NCI-H1105 (cell line): ENCODE measurements at places on chromosomes 11 and 22.

GRCh38 chr11:69352715-69353319, 58.9 kb downstream of the MYEOV start:
- peak; percentile 26 for DNase-seq

- no peak for DNase-seq
Measured at GRCh38 chr22:20107471-20107901, 8.4 kb upstream of the RANBP1 start.

GRCh38 chr11:44213148-44213547, 96.8 kb downstream of the ALX4 start:
- no peak for DNase-seq

- DNase-seq: no peak
Measured at GRCh38 chr11:7281809-7282208, 30.1 kb downstream of the SYT9 start.

- DNase-seq: no peak
Measured at GRCh38 chr22:43152357-43153071, 1.2 kb downstream of the TSPO start.

- DNase-seq: no peak
Measured at GRCh38 chr11:58575377-58576020, at the start of gene LPXN. Gene LPXN (minus strand): TSS chr11:58575856. CDS start chr11:58575772, 84 bp downstream.

DNA sequence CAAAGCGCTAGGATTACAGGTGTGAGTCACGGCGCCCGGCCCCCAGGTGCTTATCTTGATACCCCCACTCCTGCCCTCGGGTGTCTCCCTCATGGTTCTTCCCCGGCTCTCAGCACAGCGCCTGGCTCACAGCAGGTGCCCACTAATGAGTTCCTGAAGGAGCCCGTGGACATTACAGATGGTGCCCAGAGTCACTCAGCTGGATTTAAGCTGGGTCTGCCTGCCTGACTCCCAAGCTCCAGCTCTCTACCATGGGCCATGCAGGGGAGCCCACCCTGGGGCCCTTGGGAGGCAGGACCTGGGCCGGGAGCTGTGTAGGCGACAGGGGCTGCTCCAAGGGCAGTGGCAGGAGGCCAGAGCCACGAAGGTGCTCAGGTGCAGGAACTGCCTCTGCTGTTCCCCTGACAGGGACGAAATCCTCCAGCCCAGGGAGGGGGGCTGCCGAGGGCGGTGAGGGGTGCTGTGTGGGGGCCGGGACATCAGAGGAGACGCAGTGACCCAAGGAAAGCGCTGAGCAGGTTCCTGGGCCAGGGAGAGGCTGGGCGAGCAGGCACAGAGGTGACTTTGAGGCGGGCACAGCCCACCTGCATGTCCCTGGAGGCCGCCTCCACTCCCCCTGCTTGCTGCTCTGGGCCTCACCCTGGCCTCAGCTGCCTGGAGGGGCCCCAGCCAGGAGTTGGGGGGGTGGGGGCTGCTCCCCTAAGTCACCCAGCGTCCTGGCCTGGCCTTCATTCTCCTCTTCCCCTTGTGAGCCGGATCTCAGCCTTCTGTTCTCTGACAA, 14.6 kb upstream of the FLRT1 start:
- DNase-seq: no peak

GRCh38 chr11:66546966-66547661, 411 bp downstream of the ACTN3 start:
- no peak for DNase-seq

DNA sequence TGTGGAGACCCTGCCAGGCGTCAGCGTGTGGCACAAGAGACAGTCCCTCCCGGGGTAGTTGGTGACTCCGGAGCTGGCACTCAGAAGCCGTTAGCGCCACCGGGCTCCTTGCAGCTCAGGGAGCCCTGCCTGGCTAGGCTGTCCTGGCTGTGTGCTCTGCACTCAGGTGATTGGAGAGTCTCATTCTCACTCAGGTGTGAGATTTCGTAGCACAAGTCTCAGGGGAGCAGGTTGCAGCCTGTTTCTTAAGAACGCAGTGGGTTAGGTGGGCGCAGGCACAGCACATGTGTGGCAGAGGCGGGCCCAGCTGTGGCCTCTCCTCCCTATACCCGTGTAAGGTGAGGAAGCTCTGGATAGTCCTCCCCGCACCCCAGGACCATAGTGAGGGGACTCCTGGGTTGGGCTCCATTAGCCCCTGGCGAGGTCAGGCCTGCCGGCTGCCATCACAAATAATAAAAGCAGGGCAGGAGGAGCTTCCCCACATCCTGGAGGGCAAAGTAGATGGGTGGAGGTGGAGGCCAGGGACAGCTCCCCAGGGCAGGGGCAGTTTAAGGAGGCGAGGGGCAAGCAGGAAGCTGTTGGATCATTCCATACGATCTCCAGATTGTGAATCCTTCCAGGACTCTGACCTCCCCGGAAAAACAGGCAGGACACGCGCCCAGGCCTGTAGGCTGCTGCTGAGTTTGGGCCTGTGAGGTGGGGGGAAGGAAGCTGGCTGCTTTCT, 39.4 kb downstream of the SBF1 start:
- no peak for DNase-seq

DNA sequence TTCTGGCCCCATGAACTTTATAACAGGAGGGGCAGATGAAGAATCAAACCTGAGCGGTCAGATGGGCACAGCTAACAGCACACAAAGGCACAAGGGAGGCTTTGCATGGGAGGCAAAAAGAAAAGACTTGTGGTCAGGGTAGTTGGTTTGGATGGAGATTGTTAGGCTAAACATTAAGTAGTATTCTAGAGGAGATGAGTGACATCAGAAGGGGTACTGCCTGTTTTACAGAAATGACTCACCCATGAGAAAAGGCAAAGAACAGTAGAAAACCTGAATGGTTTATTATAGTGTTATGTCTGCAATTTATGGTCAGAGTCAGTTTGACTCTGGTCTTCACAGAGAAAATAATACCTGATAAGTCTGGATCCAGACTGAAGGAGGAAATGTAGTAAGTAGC, 129.8 kb upstream of the KIRREL3 start:
- no peak for DNase-seq

- DNase-seq: no peak
Measured at GRCh38 chr11:78606667-78607066, 32.0 kb upstream of the NARS2 start.

DNA sequence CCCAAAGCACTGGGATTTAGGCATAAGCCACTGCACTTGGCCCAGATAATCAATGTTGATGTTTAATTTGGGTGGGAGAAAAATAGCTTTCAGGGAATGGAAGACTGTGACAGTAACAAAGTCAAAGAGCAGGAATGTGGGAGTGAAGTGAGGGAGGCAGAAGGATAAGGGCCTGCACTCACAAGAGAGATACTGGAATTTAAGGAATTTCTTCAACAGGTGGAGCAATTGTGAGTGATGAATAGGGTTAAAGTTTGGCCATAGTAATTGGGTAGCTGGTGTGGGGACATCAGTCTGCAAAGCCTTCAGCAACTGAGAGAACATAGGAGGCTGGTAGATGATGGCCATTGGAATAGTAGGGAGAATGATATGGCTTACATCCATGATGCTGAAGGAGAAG, 8.6 kb upstream of the APBB1 start:
- no peak for DNase-seq

GRCh38 chr11:69957849-69958248, 120.3 kb upstream of the ANO1 start:
- no peak for DNase-seq

- DNase-seq: peak; percentile 80
Measured at GRCh38 chr11:34789196-34789834, 126.9 kb downstream of the APIP start.

- DNase-seq: no peak
Measured at GRCh38 chr11:10893714-10894151, 35.9 kb upstream of the ZBED5 start.

- DNase-seq: no peak
Measured at GRCh38 chr22:47695176-47695575, 932.7 kb downstream of the TBC1D22A start.

DNA sequence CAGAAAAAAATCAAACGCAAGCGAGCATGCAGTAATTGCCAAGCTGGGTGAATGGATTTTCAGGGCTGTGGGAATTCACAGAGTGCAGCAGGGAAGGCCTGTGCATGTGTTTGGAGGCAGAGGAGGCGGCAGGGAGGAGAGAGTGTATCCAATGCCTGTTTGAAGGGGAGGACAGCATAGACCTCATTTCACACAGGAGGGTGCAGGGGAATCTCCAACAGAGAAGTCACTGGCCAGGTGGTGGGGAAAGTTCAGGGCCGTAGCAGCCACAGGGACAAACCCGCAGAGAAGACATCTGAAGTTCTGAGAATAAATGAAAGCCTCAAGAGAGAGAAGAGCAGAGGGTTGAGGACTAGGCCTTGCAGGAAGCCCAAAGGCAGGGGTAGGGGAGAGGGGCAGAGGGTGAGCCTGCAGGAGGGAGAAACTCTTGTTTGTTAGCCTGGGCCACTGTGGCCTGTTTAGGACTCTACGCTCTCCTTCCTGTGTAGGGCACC, 19.2 kb upstream of the KDM2A start:
- no peak for DNase-seq

DNA sequence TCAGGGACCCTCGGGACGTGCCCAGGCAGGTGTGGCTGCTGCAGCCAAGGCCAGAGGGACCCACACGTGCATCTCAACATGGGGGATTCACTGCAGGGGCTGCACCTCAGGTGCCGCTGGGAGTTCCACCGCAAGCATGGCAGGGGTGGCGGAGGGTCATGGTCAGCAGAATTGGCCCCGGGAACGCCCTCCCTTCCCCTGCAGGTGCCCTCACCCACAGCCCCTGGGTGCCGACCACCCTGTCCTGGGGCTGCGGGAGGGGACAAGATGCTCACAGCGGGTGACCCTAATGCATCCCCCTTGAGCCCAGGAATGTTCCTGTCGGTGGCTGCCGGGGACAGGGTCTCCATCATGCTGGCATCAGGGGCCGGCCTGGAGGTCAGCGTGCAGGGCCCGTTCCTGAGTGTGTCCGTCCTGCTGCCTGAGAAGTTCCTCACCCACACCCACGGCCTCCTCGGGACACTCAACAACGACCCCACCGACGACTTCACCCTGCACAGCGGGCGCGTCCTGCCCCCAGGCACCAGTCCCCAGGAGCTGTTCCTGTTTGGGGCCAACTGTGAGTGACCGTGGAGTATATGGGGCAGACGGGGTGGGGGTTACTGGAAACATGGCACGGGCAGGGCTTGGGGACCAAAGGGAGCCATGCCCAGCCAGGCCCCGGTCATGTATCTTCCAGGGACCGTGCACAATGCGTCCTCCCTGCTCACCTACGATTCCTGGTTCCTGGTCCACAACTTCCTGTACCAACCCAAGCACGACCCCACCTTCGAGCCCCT, 5.8 kb downstream of the SUSD2 start:
- DNase-seq: no peak

DNA sequence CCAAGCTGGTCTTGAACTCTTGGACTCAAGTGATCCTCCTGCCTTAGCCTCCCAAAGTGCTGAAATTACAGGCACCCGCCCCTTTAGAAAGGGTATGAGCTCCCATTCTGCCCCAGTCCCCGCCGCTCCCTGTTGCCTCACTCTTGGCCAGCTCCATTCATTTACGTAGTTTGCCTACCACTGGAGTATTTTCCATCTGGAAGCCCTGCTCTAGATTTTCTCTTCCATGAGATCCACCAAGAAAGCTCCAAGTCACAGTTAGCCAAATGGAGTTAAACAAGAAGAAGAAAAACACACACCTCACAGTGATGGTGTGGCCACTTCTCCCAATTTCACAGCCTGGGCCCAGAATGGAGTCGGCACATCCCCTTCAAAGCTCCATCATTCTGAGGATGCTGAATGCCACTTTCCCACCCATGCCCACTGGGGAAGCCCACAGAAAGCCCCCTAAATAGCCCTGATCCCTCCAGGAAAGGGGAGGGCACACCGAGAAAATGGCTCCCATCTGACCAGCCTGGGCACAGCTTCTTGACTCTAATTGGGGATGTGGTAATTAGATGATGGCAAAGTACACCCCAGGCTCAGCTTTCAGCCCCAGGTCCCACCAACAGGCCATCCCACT, 381.2 kb downstream of the MN1 start:
- no peak for DNase-seq

DNA sequence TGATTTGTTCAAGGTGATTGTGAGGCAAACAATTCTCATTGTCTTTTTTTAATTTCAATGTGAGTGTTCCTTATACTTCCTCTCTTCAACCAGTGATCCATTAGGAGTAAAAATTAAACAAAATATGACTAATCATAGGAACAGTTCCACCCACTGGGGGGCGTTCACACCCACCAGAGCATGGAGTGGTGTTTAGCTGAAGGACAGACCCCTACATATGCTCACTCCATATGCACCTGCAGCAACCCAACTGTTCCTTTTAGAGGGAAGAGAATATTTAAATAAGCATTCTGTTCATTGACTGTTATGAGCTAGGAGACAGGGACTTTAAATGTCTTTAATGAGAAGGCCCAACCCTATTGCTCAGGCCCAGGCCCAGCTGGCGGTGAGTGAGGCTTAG, 78.7 kb upstream of the DRD2 start:
- peak; percentile 9 for DNase-seq

- DNase-seq: no peak
Measured at GRCh38 chr11:119618208-119618909, 110.6 kb downstream of the NECTIN1 start.

GRCh38 chr11:45772986-45773785, 31.8 kb upstream of the SLC35C1 start:
- no peak for DNase-seq

DNA sequence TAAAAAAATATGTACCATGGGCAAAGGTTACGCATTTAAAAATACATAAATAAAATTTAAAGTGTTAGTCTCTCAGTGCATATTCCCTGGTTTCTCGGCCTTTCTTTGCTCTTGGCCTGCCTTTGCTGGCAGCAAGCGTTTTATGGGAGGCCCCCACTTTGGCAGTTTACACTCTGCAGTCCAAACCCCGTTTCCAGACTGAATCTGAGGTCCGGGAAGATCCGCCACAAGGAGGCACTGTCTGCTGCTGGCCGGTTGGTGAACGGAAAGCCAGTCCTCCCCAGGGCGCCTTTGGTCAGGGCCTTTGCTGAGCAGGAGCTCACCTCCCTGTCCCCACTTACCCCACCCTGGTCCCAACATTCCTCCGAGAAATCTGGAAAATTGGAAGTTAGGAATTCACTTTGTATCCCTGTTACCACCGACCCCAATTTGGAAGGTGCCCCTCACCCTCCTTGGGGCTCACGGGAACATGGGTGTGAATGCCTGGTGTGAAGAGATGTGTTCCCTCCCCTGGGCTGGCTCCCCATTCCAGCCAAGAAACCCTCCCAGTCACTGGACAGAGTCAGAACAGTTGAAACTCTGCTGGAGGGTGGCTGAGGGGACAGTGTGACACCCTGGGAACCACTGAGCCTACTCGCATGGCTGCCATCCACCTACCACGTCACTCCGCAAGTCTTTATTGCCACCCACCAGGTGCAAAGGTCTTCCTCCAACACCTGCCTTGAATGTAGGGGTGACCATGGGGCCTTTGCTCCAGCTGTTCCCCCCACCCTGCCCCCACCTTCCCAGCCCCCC, 9.4 kb upstream of the SF1 start:
- no peak for DNase-seq

DNA sequence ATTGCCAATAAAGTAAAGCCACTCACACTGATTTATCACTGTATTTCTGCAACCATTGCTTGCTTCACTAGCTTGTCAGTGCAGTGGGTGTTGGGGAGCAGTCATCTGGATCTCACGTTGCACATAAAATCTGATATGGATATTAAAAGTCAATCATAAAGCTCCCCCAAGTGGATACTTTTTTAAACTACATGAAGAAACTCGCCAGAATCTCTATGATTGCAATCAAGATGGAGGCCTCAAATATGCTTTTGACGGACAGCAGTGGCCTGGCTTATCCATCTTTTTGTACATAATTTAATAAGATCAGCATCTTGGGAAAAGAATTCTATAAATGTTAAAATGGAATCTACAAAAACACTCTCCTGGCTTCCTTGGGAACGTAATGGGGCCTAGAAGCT, 137.7 kb downstream of the WT1 start:
- DNase-seq: peak; percentile 73

- no peak for DNase-seq
Measured at GRCh38 chr11:104148706-104149105, 15.2 kb downstream of the PDGFD start.

GRCh38 chr11:75667831-75668450, 897 bp downstream of the MAP6 start:
- DNase-seq: peak; percentile 86
